ENCODE measurements at places on chromosomes 7 and 10.
A peak's percentile ranks its signal among the peaks of the same experiment; 100 is the strongest.

DNA sequence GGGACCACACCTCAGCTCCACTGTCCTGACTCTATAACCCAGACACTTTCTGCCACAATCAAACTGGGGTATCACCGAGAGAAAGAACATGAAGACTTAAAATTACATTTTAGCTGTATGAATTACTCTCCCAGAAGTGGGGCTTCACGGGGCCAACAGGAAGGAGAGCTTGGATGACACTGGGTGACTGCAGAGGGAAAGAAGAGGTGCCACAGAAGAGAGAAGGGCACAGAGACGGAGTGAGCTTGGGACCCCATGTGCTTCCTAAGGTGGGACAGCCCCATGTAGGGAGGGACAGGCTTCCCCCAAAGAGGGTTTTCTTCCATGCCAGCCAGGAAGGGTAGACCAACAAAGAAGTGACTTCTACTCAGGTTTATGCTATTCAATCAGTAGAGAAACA, 162.0 kb upstream of the RHEB start:
- DNase-seq, result no peak

DNA sequence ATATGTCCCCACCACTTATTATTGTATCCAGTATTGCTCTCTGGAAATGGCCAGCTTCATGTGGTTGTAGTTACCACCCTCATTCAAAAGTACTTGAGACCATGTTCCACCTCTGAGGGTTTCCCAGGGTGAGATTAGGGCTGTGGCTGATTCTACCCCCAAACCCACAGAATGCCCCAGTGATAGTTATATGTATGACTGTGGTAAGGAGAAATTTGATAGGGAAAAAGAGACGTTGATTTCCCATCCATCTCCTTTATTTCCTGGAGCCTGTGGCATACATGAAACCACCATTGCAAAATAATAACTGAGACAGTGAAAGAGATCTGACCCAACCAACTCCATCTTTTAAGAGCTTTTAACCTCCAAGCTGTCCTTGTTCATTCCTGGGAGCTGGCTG, 25.2 kb downstream of the ARL5B start:
- DNase-seq, result no peak

GRCh38 chr7:116543664-116544063, 18.8 kb downstream of the CAV1 start:
- peak; percentile 35 for DNase-seq

- DNase-seq, result no peak
These were observed 24.6 kb upstream of the GLCCI1 start for GRCh38 chr7:7943951-7944350.

DNA sequence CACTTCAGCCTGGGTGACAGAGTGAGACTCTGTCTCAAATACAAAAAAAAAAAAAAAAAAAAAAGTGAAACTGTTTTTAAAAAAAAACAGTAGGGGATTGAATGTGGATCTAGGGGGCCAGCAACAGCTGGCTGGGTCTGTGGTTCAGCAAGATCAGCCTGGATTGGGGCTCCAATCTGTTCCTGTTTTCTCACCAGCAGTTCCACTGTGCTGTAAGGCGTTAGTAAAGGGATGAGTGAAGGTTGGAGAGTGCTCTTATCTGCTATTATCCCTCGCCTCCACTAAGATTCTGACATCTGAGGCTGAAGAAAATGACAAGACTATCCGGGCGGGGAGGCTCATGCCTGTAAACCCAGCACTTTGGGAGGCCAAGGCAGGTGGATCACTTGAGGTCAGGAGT, 41.6 kb upstream of the GTF2IRD1 start:
- DNase-seq, result no peak

DNA sequence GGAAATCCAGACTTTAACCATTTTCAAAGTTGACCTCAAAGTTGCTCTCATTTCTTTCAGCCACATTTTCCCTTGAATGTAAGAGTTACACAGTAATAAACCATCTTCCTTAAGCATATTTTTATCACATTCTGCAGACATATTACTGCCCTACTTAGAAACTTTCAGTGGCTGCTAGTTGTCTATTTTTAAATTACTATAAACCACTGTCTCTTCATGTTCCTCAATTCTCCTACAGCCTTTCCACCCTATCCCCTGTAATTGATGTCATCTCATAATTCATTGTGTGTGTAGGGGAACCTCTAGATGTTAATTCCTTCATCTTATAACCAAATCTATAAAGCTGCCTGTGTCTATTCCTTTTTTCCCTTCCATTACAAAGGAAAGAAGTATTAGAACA, 78.1 kb upstream of the STRIP2 start:
- DNase-seq, result no peak

GRCh38 chr10:29723726-29724125, 89.0 kb upstream of the SVIL start:
- DNase-seq, result no peak

- no peak for DNase-seq
These were observed 908 bp downstream of the NOM1 start for GRCh38 chr7:156950381-156950858.

- peak; percentile 83 for DNase-seq
These were observed 278.0 kb upstream of the KLF14 start for GRCh38 chr7:131011976-131012375.

- no peak for DNase-seq
These were observed 244.5 kb downstream of the XPNPEP1 start for GRCh38 chr10:109678857-109679256.

DNA sequence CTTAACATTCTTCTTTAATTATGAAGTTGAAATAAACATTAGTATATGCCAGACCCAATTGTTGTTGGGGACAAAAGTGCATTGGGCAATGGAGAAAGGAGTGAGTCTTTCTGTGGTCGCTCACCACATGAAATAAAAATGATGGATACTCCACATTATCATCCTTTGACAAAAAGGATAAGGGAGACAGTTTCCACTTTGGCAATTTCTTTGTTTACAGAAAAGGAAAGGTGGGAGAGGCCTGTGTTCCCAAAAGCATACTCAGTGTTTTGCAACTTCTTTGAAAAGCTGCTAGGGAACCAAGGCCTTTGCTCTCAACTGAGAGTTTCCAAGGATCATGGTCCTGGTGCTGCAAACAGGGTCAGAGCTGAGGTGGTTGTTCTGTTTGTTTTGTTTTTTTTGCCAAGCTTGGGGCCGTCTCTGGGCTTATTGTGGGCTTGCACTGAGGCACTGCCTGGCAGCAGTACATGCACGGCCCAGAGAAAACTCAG, 341.9 kb downstream of the TNS3 start:
- DNase-seq, result peak; percentile 52

GRCh38 chr10:70925377-70926225, 37.2 kb upstream of the PCBD1 start:
- DNase-seq, result peak; percentile 87

- DNase-seq, result no peak
These were observed 311.0 kb downstream of the GPAM start for GRCh38 chr10:111872591-111872990.

GRCh38 chr10:33193701-33194521, 140.6 kb downstream of the NRP1 start:
- DNase-seq, result peak; percentile 57

- peak; percentile 85 for DNase-seq
These were observed 33.8 kb downstream of the IL15RA start for GRCh38 chr10:5943536-5943935.

- no peak for DNase-seq
These were observed 100.3 kb downstream of the MKI67 start for GRCh38 chr10:128025951-128026350.

DNA sequence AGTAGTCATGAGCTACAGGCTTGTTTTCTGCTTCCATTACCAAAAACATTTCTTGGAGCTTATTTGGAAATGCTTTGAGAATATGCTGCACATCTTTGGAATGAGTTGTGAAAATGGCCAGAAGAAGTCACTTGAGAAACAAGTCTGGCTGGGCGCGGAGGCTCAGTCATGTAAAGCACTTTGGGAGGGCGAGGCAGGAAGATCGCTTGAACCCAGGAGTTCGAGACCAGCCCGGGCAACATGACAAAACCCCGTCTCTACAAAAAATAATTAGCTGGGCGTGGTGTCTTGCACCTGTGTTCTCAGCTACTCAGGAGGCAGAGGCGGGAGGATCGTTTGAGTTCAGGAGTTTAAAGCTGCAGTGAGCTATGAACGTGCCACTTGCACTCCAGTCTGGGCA, 882 bp upstream of the CHCHD1 start:
- no peak for DNase-seq

- no peak for DNase-seq
These were observed 25.5 kb downstream of the MMRN2 start for GRCh38 chr10:86931872-86932271.

DNA sequence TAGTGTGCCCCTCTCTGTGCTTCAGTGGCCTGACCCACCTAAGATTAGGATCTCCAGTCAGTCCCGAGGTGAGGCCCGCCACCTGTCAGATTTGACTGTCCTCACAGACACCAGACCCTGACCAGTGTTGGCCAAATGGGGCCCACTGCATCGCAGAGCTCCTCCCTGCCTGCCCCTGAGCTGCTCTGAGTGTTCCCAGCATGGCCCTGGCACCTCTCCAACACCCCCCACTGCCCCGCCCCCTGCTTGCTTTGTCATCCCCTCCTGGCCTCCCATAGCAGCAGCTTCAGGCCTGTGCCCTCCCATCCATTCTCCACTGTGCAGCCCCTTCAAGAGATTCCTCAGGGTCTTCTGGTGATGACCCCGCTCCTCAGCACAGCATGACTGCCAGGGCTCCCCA, 67.6 kb downstream of the C10orf120 start:
- no peak for DNase-seq

DNA sequence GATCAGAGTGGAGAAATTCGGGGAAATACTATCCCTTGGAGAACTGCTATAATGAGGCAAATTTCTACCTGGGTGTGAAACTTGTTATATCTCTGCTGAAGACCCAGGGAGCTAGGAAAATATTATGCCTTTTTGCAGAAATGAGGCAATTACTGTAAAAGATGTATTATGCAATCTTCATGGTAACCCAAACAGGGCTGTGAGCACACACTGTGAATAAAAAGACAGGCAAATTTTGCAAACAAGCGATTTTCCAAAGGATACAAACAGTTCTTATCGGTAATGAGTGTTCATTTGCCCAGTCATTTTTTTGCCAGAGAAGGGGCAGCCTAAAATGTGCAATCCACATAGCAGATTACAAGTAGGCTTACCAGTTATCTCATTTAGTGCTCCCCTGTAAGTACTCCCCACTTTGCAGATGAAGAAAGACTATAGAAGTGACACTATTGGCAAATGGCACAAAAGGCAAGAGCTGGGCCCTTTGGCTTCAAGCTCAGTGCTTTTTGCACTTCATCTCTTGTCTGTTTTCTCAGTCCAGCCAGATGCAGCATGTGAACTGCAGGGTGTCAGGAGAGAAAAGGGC, 205.8 kb downstream of the HECW1 start:
- DNase-seq, result peak; percentile 43

DNA sequence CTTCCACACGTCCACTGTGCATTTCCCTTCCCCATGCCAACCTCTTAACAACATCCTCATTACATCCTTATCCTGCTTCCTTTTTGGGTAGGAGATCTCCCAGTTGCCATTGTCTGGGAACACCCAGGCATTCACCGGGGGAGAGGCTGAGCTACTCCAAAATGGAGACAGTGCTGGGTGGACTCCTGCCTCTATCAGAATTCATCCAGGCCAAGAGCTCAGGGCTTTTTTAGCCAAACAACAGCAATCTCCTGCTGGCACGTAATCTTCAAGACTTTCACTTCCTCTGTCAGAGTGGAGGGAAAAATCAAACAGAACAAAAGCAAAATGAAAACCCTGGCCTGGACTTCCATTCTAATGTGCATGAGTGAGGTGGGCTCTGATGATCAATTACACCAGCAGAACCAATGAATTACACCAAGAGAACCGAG, 245.0 kb downstream of the PRPF18 start:
- DNase-seq, result no peak

DNA sequence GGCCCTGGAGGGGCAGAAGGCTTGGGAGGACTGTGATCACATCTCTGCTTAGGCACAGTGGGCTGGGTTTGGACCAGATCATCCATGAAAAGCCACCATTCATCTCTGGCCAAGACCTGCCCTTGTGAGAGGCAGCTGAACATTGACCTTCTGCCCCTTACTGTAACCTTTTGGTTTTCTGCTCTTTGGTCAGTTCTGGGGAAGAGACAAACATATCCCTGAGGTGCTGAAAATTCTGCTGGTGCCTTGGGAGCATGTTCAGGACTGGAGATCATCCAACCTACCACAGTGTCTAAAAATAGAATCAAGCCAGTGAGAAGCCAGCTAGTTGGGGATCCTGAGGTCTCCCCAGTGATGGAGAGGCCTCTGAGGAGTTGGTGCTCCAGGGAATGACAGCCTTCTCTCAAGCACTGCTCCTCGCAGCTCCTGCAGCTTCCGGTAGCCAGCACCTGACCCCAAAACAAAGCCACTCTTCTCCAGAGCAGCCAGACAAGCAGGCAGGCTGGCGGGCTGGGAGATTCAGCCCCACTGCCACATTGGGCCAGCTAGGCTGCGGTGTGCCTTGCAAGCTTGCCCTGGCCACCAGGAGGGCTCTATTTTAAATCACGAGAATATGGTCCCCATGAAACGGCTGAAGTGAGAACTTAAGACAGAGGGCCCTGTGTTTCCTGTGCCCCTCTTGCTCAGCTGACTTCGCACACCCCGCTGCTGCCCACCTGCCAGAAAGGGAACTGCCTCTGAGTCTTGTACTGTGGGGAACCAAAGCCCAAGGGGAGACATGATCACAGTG, 37.8 kb upstream of the UBE2H start:
- DNase-seq, result no peak

DNA sequence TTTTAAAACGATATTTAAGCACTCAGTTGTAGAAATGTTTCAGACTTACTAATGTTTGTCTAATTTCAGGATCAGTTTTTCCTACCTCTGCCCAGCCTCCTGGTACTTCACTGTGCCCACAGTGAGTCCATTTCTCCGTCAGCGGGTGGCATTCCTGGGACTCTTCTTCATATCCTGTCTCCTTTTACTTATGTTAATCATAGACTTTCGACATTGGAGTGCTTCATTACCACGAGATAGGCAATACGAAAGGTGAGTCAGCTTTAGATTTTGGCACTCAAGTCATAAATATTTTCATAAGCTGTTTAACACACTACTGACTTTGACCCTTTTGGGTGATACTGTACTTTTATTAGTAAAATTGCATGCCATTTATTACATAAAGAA, 2.1 kb downstream of the ENTPD7 start:
- DNase-seq, result peak; percentile 79

- DNase-seq, result peak; percentile 34
These were observed 141.8 kb downstream of the C7orf25 start for GRCh38 chr7:42770114-42770513.

GRCh38 chr7:152465119-152465387, 29.2 kb upstream of the KMT2C start:
- no peak for DNase-seq

GRCh38 chr7:99788554-99788953, 4.6 kb upstream of the CYP3A4 start:
- DNase-seq, result no peak

DNA sequence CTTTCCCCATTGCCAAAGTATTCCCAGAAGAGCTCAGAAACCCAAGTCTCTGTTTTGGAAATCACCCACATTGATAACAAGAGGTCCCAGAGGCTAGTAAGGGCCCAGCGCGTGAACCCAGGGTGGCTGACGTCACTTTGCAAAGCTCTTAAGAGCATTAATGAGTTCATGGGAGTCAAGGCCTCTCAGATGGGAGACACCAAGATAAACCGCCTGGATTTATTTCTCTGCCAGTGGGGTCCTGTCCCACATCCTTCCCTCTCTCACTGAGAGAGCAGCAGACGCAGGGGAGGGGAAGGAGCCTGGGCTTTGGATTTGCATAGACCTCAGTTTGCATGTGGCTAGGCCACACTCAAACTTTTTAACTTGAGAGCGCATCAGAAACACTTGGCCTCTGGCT, 184.8 kb upstream of the PDE1C start:
- no peak for DNase-seq

Data from AG20443 (cell line).